ENCODE measurements at places on chromosomes 3 and 15.

- no peak for DNase-seq
These were observed 3.2 kb downstream of the UBE3A start for GRCh38 chr15:25435474-25436243.

DNA sequence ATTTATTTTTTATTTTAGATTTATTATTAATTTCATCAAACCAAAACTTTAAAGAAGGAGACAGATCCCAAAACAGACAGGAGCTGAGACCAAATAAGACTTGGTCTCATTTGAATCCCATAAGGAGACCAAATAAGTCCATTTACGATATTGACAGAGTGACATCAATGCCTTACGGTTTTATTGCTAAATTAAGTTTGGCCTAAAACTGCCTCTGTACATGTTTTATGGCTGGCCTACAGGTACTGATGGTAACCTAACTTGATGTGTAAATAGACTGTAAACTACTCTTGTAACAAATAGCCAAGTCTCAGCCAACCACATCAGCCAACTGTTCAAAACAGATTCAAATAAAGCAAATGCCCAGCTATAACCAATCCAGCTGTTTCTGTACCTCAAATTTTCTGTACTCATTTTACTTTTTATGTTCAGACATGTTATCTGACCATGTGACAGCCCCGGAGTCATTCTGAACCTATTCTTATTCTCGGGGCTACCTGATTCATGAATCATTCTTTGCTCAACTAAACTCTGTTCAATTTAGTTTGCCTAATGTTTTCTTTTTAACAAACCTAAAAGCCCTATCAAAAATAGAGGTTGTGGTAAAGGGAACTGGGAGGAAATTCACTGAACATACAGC lies 89.4 kb upstream of the CDAN1 start:
- no peak for DNase-seq

- no peak for DNase-seq
These were observed 12.6 kb downstream of the CD86 start for GRCh38 chr3:122067588-122068240.

DNA sequence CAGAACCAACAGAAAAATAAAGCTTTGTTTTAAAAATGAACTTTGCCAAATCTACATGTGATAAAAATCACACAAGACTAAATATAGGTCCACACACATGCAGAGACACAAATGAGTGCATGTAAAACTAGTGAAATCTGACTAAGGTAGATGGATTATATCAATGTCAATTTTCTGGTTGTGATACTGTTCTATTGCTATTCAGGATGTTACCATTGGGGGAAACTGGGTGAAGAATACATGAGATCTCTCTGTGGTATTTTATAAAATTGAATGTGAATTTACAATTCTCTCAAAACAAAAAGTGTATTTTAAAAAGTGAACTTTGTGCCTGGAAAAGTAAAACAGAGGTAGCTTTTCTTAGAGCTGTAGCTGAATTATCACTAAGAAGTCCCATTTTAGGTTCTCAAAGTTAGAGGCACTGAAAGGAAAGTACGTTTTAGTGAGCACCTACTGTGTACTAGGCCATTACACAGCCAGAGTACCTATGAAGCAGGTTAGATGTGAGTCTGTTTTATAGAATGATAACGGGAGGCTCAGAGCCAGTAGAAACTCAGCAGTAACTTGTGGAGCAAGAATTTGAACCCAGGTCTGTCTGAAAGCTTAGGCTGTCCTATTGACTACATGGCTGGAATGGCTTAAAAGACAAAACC lies 8.2 kb downstream of the GRAMD2A start:
- no peak for DNase-seq

GRCh38 chr3:4809922-4810321 lies 169.3 kb upstream of the BHLHE40 start:
- DNase-seq: no peak

DNA sequence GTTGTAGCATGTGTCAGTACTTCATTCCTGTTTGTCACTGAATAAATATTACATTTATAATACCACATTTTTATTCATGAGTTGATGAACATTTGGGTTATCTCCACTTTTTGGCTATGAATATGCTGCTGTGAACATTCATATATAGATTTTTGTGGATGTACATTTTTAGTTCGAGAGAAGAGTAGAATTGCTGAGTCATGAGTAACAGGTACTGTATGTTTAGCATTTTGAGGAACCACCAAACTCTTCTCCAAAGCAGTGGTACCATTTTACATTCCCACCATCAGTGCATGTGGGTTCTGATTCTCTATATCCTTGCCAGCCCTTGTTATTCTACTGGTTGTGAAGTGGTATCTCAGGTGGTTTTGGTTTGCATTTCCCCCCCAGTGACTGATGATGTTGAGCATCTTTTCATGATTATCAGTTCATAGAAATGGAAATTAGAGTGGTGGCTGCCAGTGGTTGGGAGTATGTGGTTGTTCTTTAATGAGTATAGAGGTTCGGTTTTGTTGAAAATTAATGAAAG lies 59.6 kb downstream of the CCDC66 start:
- DNase-seq: no peak

- no peak for DNase-seq
These were observed 10.6 kb upstream of the FSTL1 start for GRCh38 chr3:120461416-120461815.

GRCh38 chr3:12764171-12764776 lies 5.2 kb upstream of the TMEM40 start:
- DNase-seq: no peak

DNA sequence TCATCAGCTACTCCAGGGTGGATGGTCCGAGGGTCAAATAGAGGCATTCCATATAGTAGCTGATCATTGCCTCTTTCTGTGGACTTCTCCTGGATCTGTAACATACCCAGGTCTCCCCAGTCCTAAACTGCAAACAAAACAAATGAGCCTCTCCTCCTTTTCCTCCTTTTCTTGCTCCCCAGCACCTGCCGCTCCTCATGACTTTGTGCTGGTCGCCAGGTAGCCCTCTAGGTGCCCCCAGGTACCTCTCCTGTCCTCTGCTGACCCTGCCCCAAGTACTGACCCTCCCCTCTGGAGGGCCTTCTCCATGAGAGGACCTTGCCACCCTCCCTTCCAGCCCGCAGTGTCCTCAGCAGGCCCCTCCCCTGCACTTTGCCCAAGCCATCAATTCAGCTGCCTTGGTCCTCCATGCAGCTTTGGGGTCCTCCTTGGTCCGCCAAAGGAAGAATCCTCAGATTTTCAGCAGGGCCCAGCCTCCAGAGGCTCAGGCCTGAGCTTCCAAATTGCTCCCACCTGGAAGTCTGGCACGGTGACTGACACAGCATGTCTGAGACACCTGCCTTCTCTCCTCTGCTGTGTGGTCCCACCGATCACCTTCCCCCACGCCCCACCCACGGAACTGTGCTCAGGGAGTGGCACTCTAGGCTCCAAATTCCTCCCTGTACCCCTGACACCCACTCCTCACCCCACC lies 111.0 kb downstream of the LRRK1 start:
- no peak for DNase-seq

GRCh38 chr3:178827285-178827856 lies 244.2 kb downstream of the ZMAT3 start:
- DNase-seq: no peak

Measured in stimulated activated CD8-positive, alpha-beta memory T cell treated with anti-CD3 and anti-CD28 coated beads, Interleukin-7, amount 100 ng/mL, for 1 hour (primary cell).